Heart right ventricle (tissue), 16 donors: ENCODE measurements at places on chromosomes 3 and 15. TPM values are rescaled to one million over a fixed set of nuclear protein-coding genes. Genes with fewer than 3 reads are reported as not detected.

- H3K4me1 ChIP-seq, result no peaks in the 10 kb centered on the region
- no peak for DNase-seq
Measured at GRCh38 chr15:85986741-85987140, 92.9 kb upstream of the AGBL1 start.

- no peaks in the 10 kb centered on the region for H3K4me1 ChIP-seq
- H3K27me3 ChIP-seq, result no peaks in the 10 kb centered on the region
- H3K4me3 ChIP-seq, result no peak overlapping the region
- peak; percentile 4 for DNase-seq
- H3K36me3 ChIP-seq, result no peaks in the 10 kb centered on the region
Measured at GRCh38 chr3:18812316-18812715, 336.0 kb upstream of the KCNH8 start.

DNA sequence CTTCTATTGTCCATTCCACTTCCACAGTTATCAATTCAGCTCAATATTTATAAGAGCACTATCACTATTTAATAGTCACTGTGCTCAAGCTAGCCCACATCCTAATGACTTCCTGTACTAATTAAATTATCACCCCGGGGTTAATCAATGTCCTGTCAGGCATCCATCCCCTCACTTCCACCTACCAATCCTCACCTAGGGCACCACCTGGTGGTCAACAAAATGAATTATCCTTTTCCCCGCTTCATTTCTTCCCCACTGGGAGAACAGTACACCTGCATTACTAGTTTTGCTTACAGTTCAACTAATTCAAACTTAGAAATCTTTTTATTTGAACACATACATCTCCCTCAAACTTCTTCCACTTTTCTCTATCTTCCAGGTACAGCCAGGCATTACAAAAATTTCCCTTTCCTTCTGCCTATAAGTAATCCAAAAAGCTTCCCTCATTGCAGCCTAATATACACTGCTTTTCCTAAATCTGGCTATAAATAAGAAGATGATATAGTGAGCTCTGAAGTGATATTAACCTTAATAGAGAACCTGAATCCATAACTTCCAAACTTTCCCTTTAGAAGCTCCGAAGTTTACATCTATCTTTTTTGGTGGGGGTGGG, 68.5 kb downstream of the TMCC1 start:
- H3K4me1 ChIP-seq, result peaks cover 10% of the 10 kb centered on the region
- no peaks in the 10 kb centered on the region for H3K27me3 ChIP-seq
- H3K36me3 ChIP-seq, result peaks cover 7% of the 10 kb centered on the region
- peak; percentile 42 for DNase-seq

GRCh38 chr3:86774082-86774691, 216.8 kb downstream of the VGLL3 start:
- no peaks in the 10 kb centered on the region for H3K4me1 ChIP-seq
- DNase-seq, result no peak

DNA sequence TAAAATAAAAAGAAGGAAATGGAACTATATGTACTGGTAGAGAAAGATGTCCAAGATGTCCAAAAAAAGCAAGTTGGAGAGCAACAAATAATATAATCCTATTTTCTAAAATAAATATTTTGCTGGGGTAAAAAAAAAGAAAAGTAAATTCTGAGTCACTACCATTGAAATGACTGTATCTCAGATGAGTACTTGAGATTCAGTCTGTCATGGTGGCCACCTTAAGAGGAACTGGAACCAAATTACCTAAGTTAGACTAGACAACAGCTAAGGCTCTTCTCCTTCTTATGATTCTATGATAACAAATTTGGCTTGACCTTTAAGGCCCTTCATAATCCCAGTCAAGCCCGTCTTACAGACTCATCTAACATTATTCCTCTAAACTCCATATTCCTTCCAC, 270.6 kb upstream of the HES1 start:
- H3K36me3 ChIP-seq, result no peaks in the 10 kb centered on the region
- no peak overlapping the region for H3K4me3 ChIP-seq
- no peak for DNase-seq
- no peak overlapping the region for H3K27ac ChIP-seq
- H3K27me3 ChIP-seq, result peaks cover 9% of the 10 kb centered on the region

GRCh38 chr15:90482124-90483011, 47.4 kb upstream of the CRTC3 start:
- DNase-seq, result peak; percentile 50
- peaks cover 64% of the 10 kb centered on the region for H3K36me3 ChIP-seq
- H3K4me1 ChIP-seq, result no peaks in the 10 kb centered on the region
- H3K4me3 ChIP-seq, result no peak overlapping the region

- no peaks in the 10 kb centered on the region for H3K36me3 ChIP-seq
- no peak overlapping the region for H3K4me3 ChIP-seq
- H3K4me1 ChIP-seq, result no peaks in the 10 kb centered on the region
- no peak overlapping the region for H3K27ac ChIP-seq
- H3K27me3 ChIP-seq, result no peaks in the 10 kb centered on the region
- no peak for DNase-seq
Measured at GRCh38 chr3:34247401-34247800, 449.0 kb downstream of the PDCD6IP start.

GRCh38 chr3:129936757-129937156, 37.8 kb upstream of the TRH start:
- H3K4me1 ChIP-seq, result no peaks in the 10 kb centered on the region
- H3K27me3 ChIP-seq, result no peaks in the 10 kb centered on the region
- no peak overlapping the region for H3K27ac ChIP-seq
- H3K36me3 ChIP-seq, result no peaks in the 10 kb centered on the region
- no peak for DNase-seq

Gene ADAMTS7
- total RNA-seq, result 22.3 TPM

Gene POTEB
- not detected for total RNA-seq

Gene OCA2
- total RNA-seq, result not detected

Gene KNG1
- 0.25 TPM for total RNA-seq
